ENCODE measurements at places on chromosomes 4 and X. TPM values are rescaled to one million over a fixed set of nuclear protein-coding genes. Genes with fewer than 3 reads are reported as not detected.

The AWAT2 gene
- not detected for total RNA-seq

The TLR1 gene
- 0.89 TPM for total RNA-seq

The POF1B gene
- 3.3 TPM for total RNA-seq

The ZCCHC18 gene
- 0.07 TPM for total RNA-seq

The IRS4 gene
- not detected for total RNA-seq

The SLC10A4 gene
- 8.0 TPM for total RNA-seq

The SPANXD gene
- total RNA-seq: not detected

The PPARGC1A gene
- total RNA-seq: 0.06 TPM

The GAGE13 gene
- total RNA-seq: not detected

The UGT2B7 gene
- 0.25 TPM for total RNA-seq

Measured in A549 treated with DMSO at 1 μM for 4 hours (cell line).